ENCODE measurements at places on chromosomes 2 and 18.
A peak's percentile ranks its signal among the peaks of the same experiment; 100 is the strongest.

DNA sequence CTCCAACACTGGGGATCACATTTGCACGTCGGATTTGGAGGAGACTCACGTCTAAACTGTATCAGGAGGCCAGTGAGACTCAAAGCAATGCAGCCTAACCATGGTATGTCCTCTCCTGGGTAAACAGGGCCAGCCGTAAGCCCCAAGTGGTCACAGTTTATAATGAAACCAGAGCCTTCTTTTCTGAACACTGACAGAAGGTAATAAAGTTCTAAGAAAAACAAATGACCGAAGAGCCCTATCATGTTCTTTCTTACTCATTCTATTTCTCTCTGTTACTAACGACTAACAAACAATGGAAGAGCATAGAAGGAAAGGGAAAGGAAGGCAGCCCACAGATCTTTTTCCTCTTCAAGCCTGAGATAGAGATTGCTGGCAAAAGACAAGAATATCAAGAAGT, 796.8 kb upstream of the SOX11 start:
- DNase-seq: no peak

GRCh38 chr2:120881981-120882788, 146.5 kb downstream of the GLI2 start:
- DNase-seq: no peak

DNA sequence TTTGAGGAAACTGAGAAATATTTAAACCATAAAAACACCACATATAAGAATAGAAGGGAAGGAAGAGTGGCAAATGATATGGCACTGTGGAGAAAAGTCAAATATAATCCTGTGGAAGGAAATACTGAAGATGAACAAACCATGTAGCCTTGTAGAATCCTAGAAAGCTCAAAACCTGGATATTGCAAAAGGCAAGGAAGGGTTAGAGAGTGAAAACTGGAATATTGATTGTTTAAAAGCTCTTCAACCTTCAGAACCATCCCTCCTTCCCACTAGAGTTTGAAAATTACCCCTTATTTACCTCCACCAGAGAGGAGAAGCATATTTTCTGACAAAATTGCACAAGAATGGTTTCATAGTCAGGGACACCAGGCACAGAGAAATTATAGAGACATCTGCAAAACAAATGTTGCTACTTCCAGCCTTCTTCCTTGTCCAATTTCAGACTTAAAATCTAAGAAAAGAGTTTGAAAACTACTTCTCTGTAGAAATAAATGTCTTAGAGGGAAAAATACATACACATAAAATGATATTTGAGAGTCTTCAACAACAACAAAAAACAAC, 48.0 kb downstream of the ANTXR1 start:
- DNase-seq: no peak

- no peak for DNase-seq
These were observed 450.2 kb downstream of the ERBB4 start for GRCh38 chr2:212088353-212088752.

GRCh38 chr18:48607056-48607984, 68.5 kb downstream of the CTIF start:
- peak; percentile 40 for DNase-seq

- no peak for DNase-seq
These were observed 346.7 kb downstream of the RAD51AP2 start for GRCh38 chr2:17171446-17172049.

DNA sequence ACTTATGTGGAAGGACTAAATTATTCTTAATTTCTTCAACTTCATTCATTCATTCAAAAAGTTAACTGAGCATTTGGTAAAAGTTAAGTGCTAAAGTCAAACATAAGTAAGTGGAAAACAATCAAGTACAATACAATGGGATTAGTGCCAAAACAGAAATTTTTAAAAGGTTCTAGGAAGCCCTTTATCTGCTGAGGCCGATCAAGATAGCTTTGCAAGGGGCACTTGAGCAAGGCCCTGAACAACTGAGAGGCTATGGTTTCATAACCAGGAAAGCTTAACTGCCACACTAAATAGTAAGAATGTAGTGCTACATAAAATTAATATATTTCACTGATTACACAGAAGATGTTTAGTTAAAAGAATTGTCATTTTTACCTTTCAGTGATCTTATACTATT, 76.5 kb downstream of the NOL10 start:
- DNase-seq: no peak

- no peak for DNase-seq
These were observed 269.0 kb upstream of the FBXO11 start for GRCh38 chr2:48175254-48175653.

GRCh38 chr2:140376686-140377085, 1596.5 kb upstream of the NXPH2 start:
- DNase-seq: no peak
